ENCODE measurements at places on chromosomes 16 and 17.

DNA sequence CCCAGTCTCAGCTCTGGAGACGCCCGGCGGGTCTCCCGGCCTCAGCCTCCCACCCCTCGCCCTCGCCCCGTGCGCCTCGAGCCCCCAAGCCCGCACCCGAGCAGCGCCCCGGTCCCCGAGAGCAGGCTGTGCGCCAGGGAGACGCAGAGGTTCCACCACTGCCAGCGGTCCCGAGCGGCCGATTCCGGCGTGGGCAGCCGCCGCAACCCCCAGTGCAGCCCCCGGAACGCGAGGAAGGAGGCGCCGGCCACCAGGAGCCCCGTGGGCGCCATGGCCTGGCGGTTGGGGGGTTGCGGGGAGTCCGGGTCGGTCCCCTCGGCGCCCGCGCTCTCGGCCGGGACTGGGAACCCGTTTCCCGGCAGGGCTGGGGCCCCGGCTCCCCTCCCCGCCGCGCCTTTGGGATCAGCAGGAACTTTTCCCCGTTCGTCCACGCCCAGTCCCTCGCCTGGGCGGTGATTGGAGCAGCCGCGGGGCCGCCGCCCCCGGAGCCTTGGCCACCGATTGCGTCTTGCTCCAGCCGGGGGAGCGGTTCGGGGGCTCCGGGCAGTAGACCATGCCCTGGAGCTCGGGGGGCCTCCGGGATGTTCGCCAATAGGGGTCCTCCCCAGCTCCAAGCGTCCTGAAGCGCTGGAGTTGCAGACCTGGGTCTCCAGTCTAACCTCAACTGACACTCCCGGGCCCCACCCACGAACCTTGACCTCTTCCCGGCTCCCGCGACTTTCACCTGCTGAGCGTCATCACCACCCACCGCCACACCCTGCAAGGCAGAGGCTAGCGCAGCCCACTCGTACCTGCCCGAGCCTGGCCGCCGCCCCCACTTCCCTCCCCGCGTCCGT is at the start of gene TLCD2:
Gene TLCD2 (minus strand): TSS at position 407 of the 836 bp plus-strand sequence. CDS start 135 bp downstream, at position 272.
- H3K27ac ChIP-seq = peak within 1 kb of the TSS; percentile 79
- peaks cover 36% of the 10 kb centered on the region for H3K4me1 ChIP-seq
- DNase-seq = peak; percentile 55
- peak within 1 kb of the TSS; percentile 91 for H3K4me3 ChIP-seq
- H3K36me3 ChIP-seq = peaks cover 36% of the 10 kb centered on the region
- H3K27me3 ChIP-seq = peaks cover 29% of the 10 kb centered on the region

DNA sequence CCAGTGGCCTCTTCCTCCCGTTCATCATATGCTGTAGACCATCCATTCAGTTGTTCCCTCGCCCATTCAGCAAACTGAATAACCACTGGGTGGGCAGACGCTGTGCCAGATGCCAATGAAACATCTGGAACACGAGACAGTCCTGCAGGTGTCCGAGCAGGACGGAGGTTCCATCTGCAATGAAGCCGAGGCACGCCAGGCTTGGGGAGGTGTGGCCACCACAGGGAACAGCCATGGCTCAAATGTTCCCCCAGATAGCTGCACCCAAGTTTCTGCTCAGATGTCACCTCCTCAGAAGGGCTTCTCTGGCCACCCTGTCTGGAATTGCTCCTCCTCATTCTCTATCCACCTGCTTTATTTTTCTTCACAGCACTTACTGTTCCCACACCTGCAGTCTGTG is 30.5 kb downstream of the UBE2O start:
- DNase-seq = no peak
- H3K4me3 ChIP-seq = no peak overlapping the region
- H3K27me3 ChIP-seq = no peaks in the 10 kb centered on the region
- peaks cover 27% of the 10 kb centered on the region for H3K4me1 ChIP-seq

GRCh38 chr16:64532117-64532516 is 589.7 kb downstream of the CDH11 start:
- H3K4me1 ChIP-seq = peaks cover 10% of the 10 kb centered on the region
- DNase-seq = no peak
- no peak overlapping the region for H3K27ac ChIP-seq
- peak overlapping the region; percentile 66 for H3K4me3 ChIP-seq
- H3K36me3 ChIP-seq = no peaks in the 10 kb centered on the region

DNA sequence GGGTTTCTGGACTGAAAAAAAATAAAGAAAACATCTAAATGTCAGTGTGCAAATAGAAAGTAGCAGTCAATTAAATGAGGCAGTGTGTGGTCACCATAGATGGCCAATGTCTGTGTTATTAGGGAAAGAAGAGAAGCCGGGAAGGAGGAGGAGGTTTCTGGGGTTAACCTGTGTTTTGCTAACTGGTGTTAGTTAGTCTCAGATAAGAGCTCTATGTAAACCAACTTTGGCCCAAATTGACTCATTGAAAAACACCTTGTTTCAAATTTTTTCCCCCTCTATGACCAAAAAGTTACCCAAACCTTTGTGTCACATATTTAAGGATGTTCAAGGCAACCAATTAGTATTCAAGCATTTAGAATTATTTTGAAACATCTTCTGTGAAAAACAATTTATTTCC is 530.9 kb downstream of the MAF start:
- no peak overlapping the region for H3K27ac ChIP-seq
- no peak for DNase-seq
- no peak overlapping the region for H3K4me3 ChIP-seq
- H3K27me3 ChIP-seq = no peaks in the 10 kb centered on the region
- H3K36me3 ChIP-seq = no peaks in the 10 kb centered on the region

- H3K27me3 ChIP-seq = peaks cover 2% of the 10 kb centered on the region
- no peaks in the 10 kb centered on the region for H3K36me3 ChIP-seq
- DNase-seq = no peak
Measured at GRCh38 chr16:2273484-2273883, 5.6 kb upstream of the RNPS1 start.

DNA sequence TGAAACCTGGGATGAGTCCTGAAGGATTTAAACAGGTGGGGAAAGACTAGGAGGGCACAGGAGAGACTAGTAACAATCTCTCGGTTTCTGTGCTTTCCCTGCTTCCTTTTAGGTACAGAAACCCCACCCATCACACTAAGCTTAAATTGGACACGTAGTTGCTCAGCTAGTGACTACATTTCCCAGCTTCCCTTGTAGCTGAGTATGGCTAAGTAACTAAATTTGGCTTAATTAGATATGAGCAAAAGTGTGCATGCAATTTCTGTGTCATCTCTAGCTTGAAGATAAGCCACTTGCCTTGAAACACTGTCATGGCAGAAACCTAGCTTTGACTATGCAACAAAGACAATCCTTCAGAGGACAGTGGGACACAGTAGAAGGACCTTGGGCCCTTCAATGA is 36.5 kb downstream of the CACNG1 start:
- no peak overlapping the region for H3K27ac ChIP-seq
- H3K4me1 ChIP-seq = no peaks in the 10 kb centered on the region
- no peaks in the 10 kb centered on the region for H3K27me3 ChIP-seq
